ENCODE measurements at places on chromosomes 16 and 17. TPM values are rescaled to one million over a fixed set of nuclear protein-coding genes. Genes with fewer than 3 reads are reported as not detected.

ARL5C gene
- total RNA-seq = not detected

MILR1 gene
- total RNA-seq = not detected

MFSD11 gene
- total RNA-seq = 25.9 TPM

CDC42EP4 gene
- 3.0 TPM for total RNA-seq

SALL1 gene
- total RNA-seq = not detected

CCL18 gene
- not detected for total RNA-seq

ADAD2 gene
- total RNA-seq = not detected

BCL6B gene
- 0.46 TPM for total RNA-seq

VAT1 gene
- 18.0 TPM for total RNA-seq

EVI2A gene
- total RNA-seq = 99.5 TPM

ELOB gene
- total RNA-seq = 116 TPM

ZNF597 gene
- 2.4 TPM for total RNA-seq

NUPR1 gene
- not detected for total RNA-seq

TBC1D3B gene
- 8.4 TPM for total RNA-seq

ITGB3 gene
- 0.60 TPM for total RNA-seq

ST6GALNAC2 gene
- not detected for total RNA-seq

SERPINF2 gene
- total RNA-seq = 0.28 TPM

STAT3 gene
- total RNA-seq = 123 TPM

KRT33A gene
- total RNA-seq = not detected

SRL gene
- not detected for total RNA-seq

CTRB2 gene
- total RNA-seq = not detected

PDILT gene
- total RNA-seq = not detected

GDPD1 gene
- 2.1 TPM for total RNA-seq

BRIP1 gene
- 16.8 TPM for total RNA-seq

IRX6 gene
- total RNA-seq = not detected

PLK1 gene
- 69.8 TPM for total RNA-seq

KIF18B gene
- 55.4 TPM for total RNA-seq

MRC2 gene
- 2.7 TPM for total RNA-seq

CKLF gene
- 112 TPM for total RNA-seq

TMEM114 gene
- total RNA-seq = not detected

TMEM235 gene
- total RNA-seq = not detected

CRLF3 gene
- 87.0 TPM for total RNA-seq

CLDN6 gene
- total RNA-seq = not detected

SBK1 gene
- 10.0 TPM for total RNA-seq

NPIPA8 gene
- total RNA-seq = not detected

RABEP2 gene
- 20.8 TPM for total RNA-seq

TMEM204 gene
- 64.2 TPM for total RNA-seq

MED1 gene
- total RNA-seq = 50.5 TPM

TSPOAP1 gene
- total RNA-seq = 42.0 TPM

SLFN5 gene
- total RNA-seq = 248 TPM

SCIMP gene
- total RNA-seq = not detected

TMEM231 gene
- total RNA-seq = 2.3 TPM

QRICH2 gene
- total RNA-seq = 2.2 TPM
